ENCODE measurements at places on chromosomes 2 and 18. TPM values are rescaled to one million over a fixed set of nuclear protein-coding genes. Genes with fewer than 3 reads are reported as not detected.

The COL6A3 gene
- total RNA-seq = 0.02 TPM

The CPLX4 gene
- total RNA-seq = not detected

The SRD5A2 gene
- total RNA-seq = not detected

DNA sequence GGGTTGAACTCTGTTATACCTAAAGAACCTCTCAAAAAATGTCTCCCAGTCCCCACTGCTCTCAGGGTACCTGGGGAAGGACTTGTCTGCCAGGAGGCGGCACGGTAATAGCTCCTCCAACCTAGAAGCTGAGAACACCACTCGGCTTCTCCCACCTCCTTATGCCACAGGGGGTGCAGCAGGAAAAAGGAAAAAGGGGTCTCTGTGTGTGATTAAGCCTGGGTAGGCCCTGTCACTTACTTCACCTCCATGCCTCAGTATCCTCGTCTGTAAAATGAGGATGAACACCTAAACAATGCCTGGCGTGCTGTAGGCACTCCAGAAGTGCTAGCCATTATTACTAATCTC, 76.6 kb downstream of the EMX1 start:
- peak; percentile 3 for DNase-seq

GRCh38 chr2:53575721-53576124, 191.9 kb upstream of the CHAC2 start:
- DNase-seq = no peak

GRCh38 chr2:44498551-44498950, 136.8 kb downstream of the CAMKMT start:
- DNase-seq = no peak

GRCh38 chr2:188676010-188676400, 298.2 kb upstream of the COL3A1 start:
- no peak for DNase-seq

GRCh38 chr2:178241844-178242551, 47.7 kb downstream of the OSBPL6 start:
- DNase-seq = no peak

GRCh38 chr2:57726294-57726693, 320.3 kb upstream of the VRK2 start:
- DNase-seq = no peak

The CAVIN2 gene
- not detected for total RNA-seq

- DNase-seq = no peak
Observed at GRCh38 chr2:79159030-79159429, 523 bp downstream of the REG3A start.

GRCh38 chr18:74513883-74514205, 17.7 kb downstream of the CNDP2 start:
- DNase-seq = no peak

GRCh38 chr2:33077844-33078243, 131.1 kb downstream of the LTBP1 start:
- no peak for DNase-seq

The CCDC141 gene
- 38.8 TPM for total RNA-seq

- no peak for DNase-seq
Observed at GRCh38 chr2:18104595-18105224, 226.2 kb downstream of the KCNS3 start.

DNA sequence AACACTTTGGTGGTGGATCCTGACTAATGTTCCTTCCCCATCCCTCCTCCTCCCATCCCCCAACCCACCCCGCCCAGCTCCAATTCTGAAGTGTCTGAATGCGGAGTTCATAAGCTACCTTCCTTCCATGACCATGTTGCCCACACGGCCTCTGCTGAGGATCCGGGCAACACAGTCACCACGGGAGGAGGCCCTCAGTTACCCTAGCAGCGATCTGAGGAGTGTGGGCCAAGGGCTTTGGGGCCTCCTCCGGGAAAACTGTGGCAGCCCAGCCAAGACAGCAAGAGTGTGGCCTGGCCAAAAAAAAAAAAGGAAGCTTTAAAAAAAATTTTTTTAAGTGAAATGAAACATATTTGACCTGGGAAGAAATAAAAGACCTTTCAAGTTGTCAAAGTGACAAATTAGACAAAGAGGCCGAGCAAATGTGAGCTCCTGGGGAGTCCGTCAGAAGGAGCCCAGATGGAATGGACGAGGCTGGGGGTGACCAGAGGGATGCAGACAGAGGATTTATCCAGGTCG, 169.0 kb upstream of the PKDCC start:
- DNase-seq = no peak

DNA sequence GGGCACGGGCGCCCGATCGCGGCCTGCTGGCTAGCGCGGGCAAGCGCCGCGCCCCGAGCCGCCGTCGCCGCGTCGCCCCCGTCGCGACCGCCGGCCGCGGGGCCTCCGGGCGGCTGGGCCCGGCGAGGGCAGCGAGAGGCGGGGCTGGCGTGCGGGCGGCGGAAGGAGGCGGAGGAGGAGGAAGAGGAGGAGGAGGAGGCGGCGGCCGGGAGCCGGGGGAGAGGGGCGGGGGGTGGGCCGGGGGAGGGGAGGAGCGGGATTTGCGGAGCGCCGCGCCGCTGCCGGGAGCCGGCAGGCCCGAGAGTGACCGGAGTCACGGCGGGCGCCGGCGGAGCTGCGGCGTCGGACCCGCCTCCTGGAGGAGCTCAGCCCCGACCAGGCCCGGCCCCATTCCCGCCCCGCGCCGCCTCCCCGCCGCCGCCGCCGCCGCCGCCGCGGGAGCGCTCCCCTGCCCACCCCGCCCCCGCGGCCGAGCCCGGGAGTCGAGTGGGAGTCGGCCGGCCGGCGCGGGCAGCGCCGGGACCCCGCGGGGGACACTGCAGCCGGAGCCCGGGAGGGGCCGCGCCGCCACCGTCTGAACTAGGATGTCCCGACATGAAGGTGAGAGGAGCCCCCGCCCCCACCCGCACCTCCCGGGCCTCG, at the start of gene KCMF1:
Gene KCMF1 (plus strand): TSS at position 294 of the 642 bp plus-strand sequence. CDS start 291 bp downstream, at position 585.
- peak; percentile 77 for DNase-seq

The NT5C1B gene
- not detected for total RNA-seq

Measured in activated B cell treated with CpG ODN at 0.5 μM for 24 hours (primary cell).